ENCODE measurements at places on chromosomes 5 and 9.

DNA sequence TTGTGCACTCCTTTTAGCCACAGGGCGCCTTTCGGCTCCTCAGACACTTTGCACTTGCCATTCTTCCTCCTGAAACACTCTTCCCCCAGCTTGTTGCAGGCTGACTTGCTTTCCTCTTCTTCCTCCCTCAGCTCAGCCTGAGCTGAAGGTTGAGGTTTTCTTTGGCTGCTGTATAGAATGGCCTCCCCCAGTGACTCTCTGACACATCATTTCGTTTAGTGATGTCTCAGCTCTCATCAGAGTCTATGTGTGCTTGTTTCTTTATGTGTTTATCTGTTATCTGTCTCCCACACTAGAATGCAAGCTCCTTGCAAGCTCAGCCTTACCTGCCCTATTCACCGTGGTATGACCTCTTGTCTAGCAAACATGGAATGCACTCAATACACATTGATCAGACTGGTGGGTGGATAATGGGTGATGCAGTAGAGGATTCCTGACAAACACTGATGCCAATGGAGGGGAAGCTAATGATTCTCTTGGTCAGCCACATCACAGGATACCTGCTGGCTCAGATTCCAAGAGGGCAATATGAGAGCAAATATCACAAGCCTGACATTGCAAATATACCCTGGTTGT lies 112.9 kb upstream of the STC2 start:
- H3K27me3 ChIP-seq = no peaks in the 10 kb centered on the region
- no peak overlapping the region for H3K4me3 ChIP-seq
- H3K27ac ChIP-seq = no peak overlapping the region
- DNase-seq = no peak

DNA sequence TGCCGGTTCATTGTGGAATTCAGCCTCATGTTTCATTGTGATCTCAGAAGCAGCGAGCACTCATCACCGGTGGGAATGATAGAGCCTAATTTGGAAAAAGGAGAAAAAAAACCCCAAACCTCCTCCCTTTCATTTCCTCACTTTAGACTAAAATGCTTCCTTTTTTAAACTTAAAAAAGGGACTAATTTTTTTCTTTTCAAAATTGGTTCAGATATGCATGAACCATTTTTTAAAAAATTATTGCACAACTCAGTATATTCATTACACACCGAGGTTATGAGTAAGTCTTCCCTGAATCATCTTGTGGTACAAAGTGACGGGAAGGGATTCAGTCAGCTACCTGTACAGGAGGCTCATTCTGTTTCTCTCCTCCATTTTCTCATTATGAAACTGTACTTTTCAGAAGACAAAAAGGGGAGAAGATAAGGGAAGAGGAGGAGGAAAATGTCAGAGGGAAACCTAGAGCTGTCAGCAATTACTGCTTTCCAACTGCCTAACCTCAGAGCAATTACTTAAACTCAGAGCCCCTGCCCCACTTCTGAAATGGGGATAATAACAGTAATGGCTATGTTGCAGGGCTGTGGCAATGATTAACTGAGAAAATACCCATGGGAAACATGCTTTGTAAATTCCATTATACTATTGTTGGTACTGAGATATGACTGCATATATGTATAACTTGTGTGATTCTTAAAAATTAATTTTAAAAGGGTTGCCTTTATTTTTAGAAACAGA lies 24.0 kb downstream of the GALNT10 start:
- no peak overlapping the region for H3K4me3 ChIP-seq
- H3K27me3 ChIP-seq = no peaks in the 10 kb centered on the region
- H3K4me1 ChIP-seq = peaks cover 41% of the 10 kb centered on the region
- peaks cover 20% of the 10 kb centered on the region for H3K36me3 ChIP-seq
- peak overlapping the region; percentile 17 for H3K27ac ChIP-seq
- no peak for DNase-seq

- H3K36me3 ChIP-seq = peaks cover 78% of the 10 kb centered on the region
- H3K4me3 ChIP-seq = no peak overlapping the region
- H3K27me3 ChIP-seq = no peaks in the 10 kb centered on the region
Measured at GRCh38 chr5:138186002-138186447, 7.1 kb downstream of the KIF20A start.

DNA sequence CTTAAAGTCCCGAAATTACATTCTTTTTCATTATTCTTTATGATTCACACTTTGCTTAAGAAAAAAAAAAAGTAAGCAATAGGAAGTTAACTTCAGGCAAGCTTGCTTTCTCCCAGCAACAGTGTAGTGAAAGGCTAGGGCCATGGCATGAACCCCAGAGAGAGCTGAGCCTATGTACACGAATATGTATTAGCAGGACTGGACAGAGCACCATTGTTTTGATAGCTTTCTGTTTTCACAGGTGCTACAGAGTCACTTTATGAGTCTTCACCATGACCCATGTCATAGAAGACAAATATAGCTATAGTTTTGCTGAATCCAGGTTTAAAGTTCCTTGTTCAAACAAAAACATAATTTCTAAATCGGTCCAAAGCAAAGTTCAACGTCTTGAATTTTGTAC lies 199.2 kb downstream of the ADAMTSL1 start:
- no peaks in the 10 kb centered on the region for H3K36me3 ChIP-seq
- H3K27me3 ChIP-seq = no peaks in the 10 kb centered on the region
- no peak overlapping the region for H3K4me3 ChIP-seq
- H3K27ac ChIP-seq = no peak overlapping the region
- DNase-seq = no peak
- no peaks in the 10 kb centered on the region for H3K4me1 ChIP-seq

DNA sequence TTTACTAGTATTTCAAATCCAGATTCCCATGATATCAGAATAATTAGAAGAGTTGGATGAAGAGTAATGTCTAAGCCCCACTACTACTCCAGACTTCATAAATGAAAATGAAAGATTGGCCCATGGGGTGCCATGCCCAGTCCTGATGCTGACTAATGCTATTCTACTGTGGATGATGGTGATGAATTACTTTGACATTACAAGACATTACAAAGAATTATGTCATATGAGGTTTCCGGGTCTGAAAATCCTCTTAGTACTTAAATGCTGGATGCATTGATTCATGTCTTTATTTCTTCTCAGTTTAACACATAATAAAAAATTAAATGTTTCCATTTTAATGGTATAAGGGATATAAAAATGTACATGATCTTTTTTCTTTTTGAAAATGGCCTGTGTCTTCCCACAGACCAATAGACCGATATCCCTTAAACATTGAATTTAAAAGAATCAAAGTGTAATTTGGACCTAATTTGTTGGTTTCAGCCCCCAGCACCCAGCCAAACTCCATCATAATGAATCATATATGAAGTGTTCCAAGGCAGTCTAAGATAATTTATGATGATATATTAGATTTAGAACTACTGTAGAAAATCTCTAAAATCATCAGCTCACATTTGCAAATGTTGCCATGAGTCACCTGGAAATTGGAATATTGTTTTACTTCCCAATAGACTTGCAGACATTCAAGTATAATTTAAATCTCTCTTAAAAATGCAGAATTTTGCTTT lies 223.6 kb upstream of the SGCD start:
- H3K4me3 ChIP-seq = no peak overlapping the region
- H3K27me3 ChIP-seq = no peaks in the 10 kb centered on the region
- H3K4me1 ChIP-seq = no peaks in the 10 kb centered on the region
- DNase-seq = no peak

- peaks cover 4% of the 10 kb centered on the region for H3K27me3 ChIP-seq
- DNase-seq = no peak
- H3K27ac ChIP-seq = no peak overlapping the region
- H3K4me1 ChIP-seq = no peaks in the 10 kb centered on the region
- no peak overlapping the region for H3K4me3 ChIP-seq
Measured at GRCh38 chr9:121945281-121945680, 147.8 kb downstream of the TTLL11 start.

- H3K4me1 ChIP-seq = no peaks in the 10 kb centered on the region
- H3K27me3 ChIP-seq = peaks cover 33% of the 10 kb centered on the region
- no peak overlapping the region for H3K4me3 ChIP-seq
- DNase-seq = no peak
Measured at GRCh38 chr9:98412101-98412842, 156.8 kb upstream of the TBC1D2 start.

DNA sequence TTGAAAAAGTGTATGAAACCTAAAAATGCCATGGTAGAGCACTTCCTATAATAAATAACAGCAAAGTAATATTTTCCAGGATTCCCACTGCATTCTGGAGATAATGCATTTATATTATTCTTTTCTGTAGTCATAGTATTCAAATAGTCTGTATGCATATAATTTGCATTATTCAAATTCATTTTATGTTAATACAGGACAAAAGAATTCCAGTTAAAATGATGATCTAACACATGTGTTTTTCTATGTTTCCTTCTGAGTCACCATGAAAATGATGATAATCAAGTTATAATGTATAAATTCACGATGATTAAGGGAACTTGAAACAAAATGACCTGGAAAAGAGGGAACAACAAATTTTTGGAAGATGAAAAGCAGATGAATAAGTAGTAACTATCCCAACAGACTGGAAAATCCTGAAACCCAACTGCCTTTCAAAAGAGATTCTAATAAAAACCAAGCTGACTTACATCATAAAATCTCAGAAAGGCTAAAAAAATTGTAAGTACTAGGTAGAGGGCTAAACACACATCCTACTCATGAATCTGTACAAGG lies 358.6 kb upstream of the PAPPA start:
- H3K27ac ChIP-seq = no peak overlapping the region
- H3K4me1 ChIP-seq = no peaks in the 10 kb centered on the region
- no peaks in the 10 kb centered on the region for H3K27me3 ChIP-seq

DNA sequence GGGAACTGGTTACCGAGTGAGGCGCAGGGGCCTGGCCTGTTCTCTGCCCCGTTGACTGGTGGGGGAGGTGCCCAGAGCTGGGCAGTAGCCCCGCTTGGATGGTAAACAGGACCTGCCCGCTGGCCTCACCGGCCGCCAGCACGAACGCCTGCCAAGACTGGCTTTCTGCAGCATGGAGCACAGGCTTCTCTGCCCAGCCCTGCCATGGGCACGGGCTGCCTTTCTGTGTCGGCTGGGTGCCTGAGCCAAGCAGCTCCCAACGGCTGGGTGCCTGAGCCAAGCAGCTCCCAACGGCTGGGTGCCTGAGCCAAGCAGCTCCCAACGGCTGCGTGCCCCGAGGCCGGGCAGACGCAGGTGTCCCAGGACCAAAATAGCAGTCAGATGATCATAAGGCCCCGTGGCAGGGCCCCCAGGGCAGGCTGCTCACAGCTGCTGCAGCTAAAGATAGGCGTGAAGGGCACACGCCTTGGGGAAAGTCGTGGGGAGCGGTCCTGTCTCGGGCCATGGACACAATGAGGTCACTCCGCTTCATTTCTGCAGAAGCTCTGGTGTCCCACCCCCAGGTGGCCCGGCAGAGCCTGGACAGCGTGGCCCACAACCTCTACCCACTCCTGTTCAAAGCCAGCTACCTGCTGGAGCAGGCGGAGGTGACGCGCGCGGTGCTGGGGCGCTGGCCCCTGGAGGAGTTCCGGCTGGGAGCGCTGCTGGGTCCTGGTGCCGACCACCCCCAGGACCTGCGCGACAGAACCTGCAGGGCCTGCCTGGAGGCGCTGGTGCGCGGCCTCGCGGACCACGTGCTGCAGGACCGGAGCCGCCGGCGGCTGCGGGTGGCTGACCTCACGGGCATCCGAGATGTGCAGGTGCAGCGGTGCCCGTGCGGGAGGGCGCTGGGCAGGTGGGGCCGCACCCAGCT lies at the start of gene LRRC14B:
Gene LRRC14B, plus strand, starts transcription at position 460 of the 913 bp plus-strand sequence. Its CDS starts 44 bp downstream, at position 504.
- H3K4me1 ChIP-seq = peaks cover 9% of the 10 kb centered on the region

DNA sequence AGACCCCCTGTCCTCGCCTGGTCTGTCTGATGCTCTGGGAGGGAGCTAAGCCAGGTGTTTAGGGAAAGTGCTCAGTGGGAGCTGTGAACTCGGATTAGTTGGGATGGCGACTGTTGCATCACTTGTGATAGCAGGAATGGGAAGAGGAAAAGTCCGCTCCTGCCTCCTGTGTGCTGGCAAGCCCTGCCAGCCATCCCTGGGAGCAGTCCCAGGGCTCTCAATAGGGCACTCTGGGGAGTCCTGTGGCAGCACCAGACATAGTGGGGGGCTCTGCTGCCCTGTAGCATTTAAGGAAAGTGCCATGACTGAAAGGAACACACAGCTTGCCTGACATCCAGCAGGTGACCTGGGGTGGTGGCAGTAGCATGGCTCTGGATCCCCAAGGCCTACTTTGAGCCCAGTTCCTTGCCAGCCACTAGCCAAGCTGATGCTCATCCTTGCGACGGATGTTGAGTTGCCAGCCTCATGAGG lies 81.5 kb downstream of the AMBP start:
- no peak overlapping the region for H3K4me3 ChIP-seq
- H3K27ac ChIP-seq = no peak overlapping the region
- H3K36me3 ChIP-seq = no peaks in the 10 kb centered on the region
- peaks cover 8% of the 10 kb centered on the region for H3K27me3 ChIP-seq
- H3K4me1 ChIP-seq = peaks cover 7% of the 10 kb centered on the region

DNA sequence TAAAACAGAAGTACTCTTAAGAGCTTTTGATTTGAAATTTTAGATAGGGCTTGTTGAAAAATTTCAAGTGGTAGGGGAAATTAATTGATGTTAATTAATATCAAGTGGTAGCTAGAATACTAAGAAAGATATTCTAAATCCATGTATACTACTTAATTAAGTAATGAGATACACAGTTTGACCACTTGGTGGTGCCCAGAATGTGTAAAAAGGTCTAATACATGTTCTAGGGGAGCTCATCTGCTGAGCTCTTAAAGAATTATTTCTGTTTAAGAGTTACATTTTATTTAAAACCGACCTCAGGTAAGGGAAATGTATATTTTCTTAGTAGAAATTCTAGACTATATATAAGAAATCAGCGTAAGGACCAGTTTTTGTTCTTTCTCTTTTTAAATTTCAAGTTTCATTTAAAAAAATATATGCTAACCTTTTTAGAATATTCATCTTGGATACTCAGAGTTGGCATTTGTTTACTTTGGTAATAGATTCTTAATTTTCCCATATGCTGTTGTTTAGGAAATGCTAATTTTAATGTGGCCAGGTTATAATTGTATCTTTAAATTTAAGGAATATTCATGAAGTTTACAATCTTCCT lies 61.5 kb downstream of the LNPEP start:
- H3K4me1 ChIP-seq = peaks cover 29% of the 10 kb centered on the region
- H3K4me3 ChIP-seq = no peak overlapping the region
- H3K27me3 ChIP-seq = no peaks in the 10 kb centered on the region
- H3K27ac ChIP-seq = no peak overlapping the region
- H3K36me3 ChIP-seq = peaks cover 49% of the 10 kb centered on the region

DNA sequence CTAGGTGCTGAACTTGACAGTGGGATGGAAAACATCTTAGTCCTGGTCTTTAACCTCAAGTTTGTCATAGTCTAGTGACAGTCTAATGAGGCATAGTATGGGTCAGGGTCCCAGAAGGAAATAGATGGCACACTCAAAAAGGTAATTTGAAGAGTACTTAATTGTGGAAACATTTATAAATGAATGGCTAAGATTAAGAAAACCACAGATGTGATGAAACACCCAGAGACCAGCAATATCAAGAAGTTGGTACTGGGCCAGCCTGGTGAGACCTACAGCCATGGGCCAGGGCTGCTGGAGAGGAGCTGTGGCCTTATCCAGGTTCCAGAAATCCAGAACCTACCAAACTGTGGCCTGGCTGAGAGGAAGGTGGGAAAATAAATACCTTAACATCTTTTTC lies 93.5 kb upstream of the ATG10 start:
- no peaks in the 10 kb centered on the region for H3K36me3 ChIP-seq
- no peak overlapping the region for H3K27ac ChIP-seq
- H3K4me3 ChIP-seq = no peak overlapping the region
- DNase-seq = no peak

Measured in activated naive CD4-positive, alpha-beta T cell treated with anti-CD3 and anti-CD28 coated beads, Interleukin-2, amount 10 ng/mL, durations not matched to agents 7 days and 5 days (primary cell).